Esophagus (tissue), 2 donors: ENCODE measurements at places on chromosomes 16 and 17. TPM values are rescaled to one million over a fixed set of nuclear protein-coding genes. Genes with fewer than 3 reads are reported as not detected.

The WNK4 gene
- polyA plus RNA-seq, result 12.8 TPM

The MYH11 gene
- 120 TPM for polyA plus RNA-seq

The BMERB1 gene
- polyA plus RNA-seq, result 2.4 TPM

The CDRT4 gene
- 11.3 TPM for polyA plus RNA-seq

The ZNF768 gene
- 29.4 TPM for polyA plus RNA-seq
